ENCODE measurements at places on chromosomes 2 and 18. TPM values are rescaled to one million over a fixed set of nuclear protein-coding genes. Genes with fewer than 3 reads are reported as not detected.

Gene CTAGE1
- not detected for total RNA-seq

Gene CCDC68
- total RNA-seq = 1.5 TPM

Gene COL5A2
- 680 TPM for total RNA-seq

Gene SMAD7
- 20.2 TPM for total RNA-seq

Gene OR6B2
- not detected for total RNA-seq

Gene TMEM163
- not detected for total RNA-seq
